Stimulated activated CD8-positive, alpha-beta memory T cell treated with anti-CD3 and anti-CD28 coated beads, Interleukin-4, amount 100 ng/mL, for 24 hours (primary cell): ENCODE measurements at places on chromosomes 4 and X.

DNA sequence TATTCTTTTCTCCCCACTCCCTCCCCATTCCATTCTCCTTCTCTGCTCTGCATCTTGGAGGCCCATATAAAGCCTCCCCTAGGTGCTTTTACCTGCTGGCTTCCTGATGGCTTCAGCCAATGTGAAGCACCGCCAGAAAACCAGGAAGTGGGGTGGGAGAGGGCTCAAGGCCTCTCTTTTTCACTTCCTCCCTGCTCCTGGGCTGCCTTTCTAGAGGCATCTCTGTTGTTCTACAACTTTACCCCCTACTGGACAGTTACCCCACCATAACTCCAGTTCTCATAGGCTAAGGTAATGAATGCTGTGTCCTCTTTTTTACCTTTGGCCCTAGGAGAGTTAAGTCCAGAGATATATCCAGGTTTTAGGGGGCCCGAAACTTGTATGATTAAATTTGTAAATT, 62.4 kb upstream of the PPARGC1A start:
- no peak for DNase-seq

DNA sequence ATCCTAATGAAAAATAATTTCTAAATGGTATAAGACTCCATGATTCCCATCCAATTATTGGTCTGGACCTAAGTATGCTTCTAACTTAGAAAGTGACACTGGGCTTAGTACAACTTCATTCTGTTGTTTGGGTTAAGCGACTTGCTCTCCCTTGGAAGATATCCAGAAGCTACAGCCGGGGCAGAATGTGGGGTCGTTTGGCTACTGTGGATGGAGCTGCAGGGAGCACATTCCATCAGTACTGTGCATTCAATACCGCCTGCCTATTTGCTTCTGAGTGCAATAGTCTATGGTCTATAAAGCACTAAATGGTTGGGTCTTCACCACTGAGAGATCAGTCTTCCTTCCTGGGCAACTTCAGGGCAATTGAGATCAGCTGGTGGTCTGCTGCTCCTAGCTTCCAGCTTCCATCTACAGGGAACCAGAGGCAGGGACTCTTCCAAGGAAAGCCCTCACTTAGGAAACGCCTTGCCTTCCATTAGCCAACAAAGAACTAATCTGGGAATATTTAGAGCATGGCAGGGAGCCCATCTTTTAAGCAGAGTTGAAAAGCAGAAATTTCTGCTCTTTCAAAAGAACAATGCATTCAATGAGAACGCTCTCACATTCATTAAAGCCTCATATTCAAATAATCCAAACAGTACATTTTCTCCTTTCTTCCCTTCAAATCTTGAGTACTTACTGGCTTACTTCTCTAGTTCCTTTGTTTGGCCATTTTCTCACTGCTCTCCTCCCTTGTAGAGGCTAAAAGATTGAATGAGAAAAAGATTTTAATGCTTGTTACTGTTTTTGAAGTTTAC, 1049.9 kb upstream of the TENM3 start:
- DNase-seq = no peak

- DNase-seq = no peak
Observed at GRCh38 chrX:136812286-136812685, 31.6 kb upstream of the ARHGEF6 start.

GRCh38 chr4:141922236-141922635, 285.9 kb downstream of the IL15 start:
- DNase-seq = no peak

DNA sequence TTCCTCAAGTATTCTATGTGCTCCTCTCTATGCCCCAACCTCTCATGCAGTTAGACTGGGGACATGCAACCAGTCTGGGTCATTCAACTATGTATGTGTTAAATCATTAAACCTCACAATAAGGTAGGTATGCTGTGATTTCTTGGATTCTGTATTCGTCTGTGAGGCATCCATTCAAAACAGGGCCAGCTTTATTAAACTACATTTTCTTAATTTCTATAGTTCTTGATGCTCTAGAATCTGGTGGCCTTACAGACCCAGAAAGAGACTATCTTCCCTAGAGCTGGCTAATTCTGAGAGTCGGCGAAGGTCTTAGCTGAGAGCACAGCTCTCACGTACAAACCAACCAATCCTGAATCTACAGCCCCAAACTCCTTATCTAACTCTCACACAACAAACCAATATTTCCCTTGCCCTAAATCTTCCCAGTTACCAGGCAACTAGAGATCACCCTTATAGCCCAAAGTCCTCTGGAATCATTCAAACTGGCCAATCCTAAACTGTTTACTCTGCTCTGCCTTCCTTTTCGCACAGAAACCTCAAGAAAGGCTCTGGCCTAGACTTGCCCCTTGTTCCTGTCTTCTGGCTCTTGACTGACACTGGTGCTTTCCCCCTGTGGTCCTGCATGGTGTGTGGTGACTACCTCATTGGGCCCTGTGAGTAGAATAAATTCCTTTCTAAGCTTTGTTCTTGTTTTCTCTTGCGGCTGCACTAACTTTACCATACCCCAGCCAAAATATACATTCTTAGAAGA, 203.5 kb upstream of the TET2 start:
- DNase-seq = no peak

- DNase-seq = no peak
Observed at GRCh38 chr4:148962539-148963290, 520.5 kb upstream of the NR3C2 start.

DNA sequence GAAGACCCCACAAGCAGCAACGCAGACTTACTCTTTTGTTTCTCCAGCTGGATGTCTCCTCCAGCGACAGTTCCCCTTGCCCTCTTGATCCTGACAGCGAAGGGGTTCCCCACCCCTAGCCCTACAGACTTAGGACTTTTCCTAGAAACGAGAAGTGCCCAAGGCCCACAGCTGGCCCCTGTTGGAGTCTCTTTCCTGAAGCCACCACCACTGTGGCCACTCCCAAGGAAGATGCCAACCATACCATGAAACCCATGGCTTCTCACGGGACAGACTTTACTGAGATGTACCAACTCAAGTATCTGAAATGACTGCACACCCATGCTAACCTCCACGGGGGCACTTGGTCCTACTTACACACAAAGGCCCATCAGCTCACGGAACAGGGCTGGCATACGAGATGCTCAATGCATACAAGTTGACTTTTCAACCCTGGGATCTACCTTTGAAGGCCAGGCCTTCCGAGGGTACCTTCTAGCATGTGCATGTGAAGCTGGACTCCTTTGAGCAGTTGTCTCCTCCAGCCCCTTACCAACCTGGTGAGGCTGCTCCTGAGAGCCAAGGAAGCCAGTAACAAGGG, 924 bp upstream of the IRAK1 start:
- DNase-seq = no peak

DNA sequence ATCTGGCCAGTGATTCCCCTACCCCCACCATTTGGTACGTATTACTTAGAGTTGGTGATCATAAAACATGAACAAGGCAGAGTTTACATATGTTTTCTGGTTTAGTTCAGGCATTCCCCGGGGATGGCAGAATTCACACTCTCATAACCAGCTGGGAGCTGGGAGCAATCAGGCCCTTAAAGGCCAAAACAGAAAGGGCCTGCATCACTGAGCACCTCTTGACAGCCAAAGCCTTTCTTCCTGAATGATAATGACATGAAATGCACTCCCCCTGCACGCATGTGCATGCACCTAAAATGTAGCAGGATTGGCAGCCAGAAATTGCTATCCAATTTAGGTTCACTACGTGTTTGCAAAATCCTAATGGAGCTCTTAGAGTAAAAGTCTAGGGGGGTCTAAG, 235.4 kb downstream of the GPC3 start:
- no peak for DNase-seq

DNA sequence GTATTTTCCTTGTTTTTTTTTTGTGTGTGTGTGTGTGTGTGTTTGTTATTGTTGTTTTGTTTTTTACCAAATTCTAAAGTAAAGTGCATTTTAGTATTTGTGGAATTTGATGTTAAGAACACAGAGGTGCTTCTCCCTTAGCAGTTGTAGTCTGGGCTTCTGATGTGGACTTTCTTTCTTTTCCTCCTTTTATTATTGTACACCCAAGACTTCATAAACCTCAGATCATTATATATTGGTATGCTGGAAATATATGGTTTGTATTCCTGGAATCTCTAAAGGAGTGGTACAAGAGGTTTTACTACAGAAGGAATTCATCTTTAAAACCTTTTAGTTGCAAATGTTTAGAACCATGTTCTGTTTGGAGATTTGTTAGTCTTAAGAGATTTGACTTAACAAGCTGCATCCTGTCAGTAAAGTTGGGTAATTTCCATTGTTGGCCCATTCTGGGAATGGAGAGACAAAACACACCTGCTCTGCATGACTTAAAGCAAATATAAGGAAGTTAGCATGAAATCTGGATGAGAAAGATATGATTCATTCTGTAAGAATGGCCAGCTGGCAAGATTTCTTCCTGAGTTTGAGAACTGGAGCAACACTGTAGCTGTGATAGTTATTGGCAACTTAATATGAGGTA, 64.0 kb downstream of the SMAD1 start:
- DNase-seq = no peak

DNA sequence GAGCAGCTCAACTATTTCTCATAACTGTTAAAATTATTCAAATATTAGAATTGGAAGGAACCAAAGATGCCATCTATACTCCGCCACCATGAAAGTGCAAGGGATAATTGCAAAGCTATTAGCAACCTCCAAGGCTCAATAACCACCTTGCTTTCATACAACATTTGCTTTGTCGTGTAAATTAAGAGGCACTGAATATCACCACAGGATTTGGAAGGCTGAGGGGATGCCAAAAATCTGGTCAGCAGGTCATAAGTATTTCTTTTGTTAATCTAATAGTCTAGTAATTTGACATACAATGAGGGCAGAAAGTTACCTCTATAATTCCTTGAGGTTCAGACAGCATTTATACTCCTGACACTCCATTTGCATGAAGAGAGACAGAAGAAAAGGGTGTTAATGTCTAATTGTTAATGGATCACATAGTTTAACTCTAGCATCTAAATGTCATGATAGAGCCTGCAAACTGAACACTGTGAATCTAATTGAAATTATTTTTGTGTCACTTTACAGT, 200.9 kb upstream of the DIAPH2 start:
- DNase-seq = no peak

DNA sequence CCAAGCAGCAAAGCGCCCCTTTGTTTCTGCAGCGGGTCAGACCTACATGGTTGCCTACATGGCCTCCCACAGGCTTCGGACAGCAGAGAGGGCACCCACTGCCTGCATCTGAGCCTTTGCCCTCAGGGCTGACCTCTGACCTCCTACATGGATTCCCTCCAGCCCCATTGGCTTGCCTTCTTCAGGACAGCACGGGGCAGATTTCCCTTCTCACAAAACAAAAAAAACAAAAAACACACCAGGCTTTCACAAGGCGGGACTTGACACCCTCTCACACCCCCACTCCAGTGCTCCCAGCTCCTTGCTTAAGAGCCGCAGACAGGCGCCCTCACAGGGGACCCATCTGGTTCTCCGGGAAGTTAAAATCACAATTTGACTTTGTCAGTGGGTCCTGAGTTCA, 32.9 kb downstream of the ZFYVE28 start:
- no peak for DNase-seq

GRCh38 chr4:153781717-153782416, 7.0 kb downstream of the SFRP2 start:
- DNase-seq = no peak

- no peak for DNase-seq
Observed at GRCh38 chr4:71259280-71259679, 79.5 kb upstream of the SLC4A4 start.

DNA sequence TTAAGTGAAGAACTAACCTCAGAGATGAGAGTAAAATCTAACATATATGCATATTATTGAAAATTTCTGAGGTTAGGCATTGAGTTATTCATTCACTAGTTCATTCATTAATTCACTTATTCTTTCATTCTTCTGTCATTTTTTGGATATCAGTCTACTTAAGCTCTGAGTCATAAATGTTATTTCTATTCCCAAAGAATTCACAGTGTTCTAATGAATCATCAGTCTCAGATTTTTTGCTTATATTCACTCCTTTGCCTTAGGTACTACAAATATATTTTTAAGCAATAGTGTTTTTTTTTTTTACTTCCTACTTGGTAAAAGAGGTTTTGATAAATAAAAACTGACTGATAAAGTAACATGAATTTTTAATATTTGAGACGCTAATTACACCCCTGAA, 95.2 kb upstream of the DKK2 start:
- no peak for DNase-seq

DNA sequence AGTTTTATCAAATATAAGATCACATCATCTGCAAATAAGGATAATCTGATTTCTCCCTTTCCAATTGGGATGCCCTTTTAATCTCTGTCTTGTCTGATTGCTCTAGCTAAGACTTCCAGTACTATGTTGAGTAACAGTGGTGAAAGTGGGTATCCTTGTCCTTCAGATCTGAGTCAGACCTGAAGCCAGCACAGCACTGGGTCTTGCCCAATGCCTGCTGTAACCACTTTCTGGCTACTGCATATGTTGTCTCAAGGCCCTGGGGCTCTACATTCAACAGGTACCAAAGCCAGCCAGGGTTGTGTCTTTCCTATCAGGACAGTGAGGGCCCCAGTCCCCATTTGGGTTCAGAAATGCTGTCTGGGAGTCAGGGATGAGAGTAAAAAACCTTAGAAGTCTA, 90.3 kb downstream of the CYSLTR1 start:
- DNase-seq = no peak

GRCh38 chrX:11137543-11138139, 26.5 kb downstream of the HCCS start:
- no peak for DNase-seq

- DNase-seq = no peak
Observed at GRCh38 chr4:29805916-29806480, 914.2 kb upstream of the PCDH7 start.

DNA sequence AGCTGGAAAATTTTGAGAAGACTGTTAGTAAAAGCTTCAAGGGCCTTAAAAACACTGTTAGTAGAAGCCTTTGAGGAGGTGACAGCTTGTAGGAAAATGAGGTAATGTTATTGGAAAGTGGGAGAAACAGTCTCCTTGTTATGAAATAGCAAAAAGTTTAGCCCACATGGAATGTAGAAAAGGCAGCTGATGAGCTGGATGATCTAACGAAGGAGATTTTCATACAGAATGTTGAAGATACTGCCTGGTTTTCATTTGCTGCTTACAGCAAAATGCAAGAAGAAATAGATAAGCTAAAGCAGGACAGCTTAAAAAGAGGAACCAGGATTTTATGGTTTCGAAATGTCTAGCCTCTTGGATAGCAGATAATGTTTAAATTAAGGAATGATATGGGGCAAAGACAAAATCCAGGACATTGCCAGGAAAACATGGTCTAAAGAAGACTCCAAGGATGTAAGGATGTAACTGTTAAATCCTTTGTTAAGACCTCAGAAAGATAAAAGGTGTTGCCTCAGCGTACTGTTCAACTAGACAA, 10.2 kb upstream of the STBD1 start:
- DNase-seq = no peak

- DNase-seq = no peak
Observed at GRCh38 chr4:68905598-68905938, 46.0 kb downstream of the UGT2A3 start.

DNA sequence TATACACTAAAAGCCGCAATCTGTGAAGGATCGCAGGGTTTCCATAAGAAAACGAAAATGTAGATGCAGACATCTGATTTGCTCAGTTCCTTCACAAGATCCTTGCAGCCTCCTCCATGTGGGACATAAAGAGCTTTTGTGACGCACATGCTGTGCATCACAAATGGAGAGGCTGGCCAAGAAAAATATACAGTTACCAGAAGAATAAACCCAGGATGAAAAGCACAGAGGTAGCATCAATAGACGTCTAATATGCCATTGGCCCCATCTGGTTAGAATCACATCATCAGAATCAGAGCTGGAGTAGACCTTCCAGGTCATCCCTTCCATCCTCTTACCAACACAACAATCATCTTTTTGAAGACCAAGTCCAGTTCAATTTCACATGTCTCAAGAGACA, 517.4 kb downstream of the RAB28 start:
- no peak for DNase-seq

- no peak for DNase-seq
Observed at GRCh38 chr4:165967486-165967885, 94.4 kb downstream of the TLL1 start.
